Activated T-helper 1 cell treated with anti-CD3 and anti-CD28 coated beads, Interleukin-12 subunit alpha, Interleukin-12 subunit beta, Interleukin-2, Interleukin-4 antibody, amounts not matched to agents 30 ng/mL and 10 ng/mL and 1 ng/mL, durations not matched to agents 14 hours and 24 hours and 36 hours (primary cell): ENCODE measurements at places on chromosomes 13 and 19. TPM values are rescaled to one million over a fixed set of nuclear protein-coding genes. Genes with fewer than 3 reads are reported as not detected.

- no peak for DNase-seq
These were observed 36.7 kb downstream of the CARD8 start for GRCh38 chr19:48218997-48219396.

- DNase-seq: no peak
These were observed 539.0 kb downstream of the PCDH9 start for GRCh38 chr13:66691149-66691548.

GRCh38 chr13:73089213-73089612 lies 30.4 kb downstream of the KLF5 start:
- no peak for DNase-seq

DNA sequence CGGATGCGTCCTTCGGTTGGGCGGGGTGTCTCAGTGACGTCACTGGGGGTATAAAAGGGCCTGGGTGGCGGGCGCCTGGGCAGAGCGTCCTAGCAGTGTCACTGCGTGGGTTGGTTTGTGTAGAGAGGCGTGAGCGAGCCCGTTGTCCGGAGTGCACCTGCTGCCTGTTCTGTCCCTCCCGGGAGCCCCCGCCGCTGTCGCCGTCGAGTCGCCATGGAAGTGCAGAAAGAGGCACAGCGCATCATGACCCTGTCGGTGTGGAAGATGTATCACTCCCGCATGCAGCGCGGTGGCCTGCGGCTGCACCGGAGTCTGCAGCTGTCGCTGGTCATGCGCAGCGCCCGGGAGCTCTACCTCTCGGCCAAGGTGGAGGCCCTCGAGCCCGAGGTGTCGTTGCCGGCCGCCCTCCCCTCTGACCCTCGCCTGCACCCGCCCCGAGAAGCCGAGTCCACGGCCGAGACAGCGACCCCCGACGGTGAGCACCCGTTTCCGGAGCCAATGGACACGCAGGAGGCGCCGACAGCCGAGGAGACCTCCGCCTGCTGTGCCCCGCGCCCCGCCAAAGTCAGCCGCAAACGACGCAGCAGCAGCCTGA lies 2.9 kb downstream of the IER2 start:
- peak; percentile 98 for DNase-seq

GRCh38 chr13:31767175-31767900 lies 28.0 kb downstream of the RXFP2 start:
- no peak for DNase-seq

- no peak for DNase-seq
These were observed 62.3 kb downstream of the KCTD15 start for GRCh38 chr19:33859016-33859415.

- DNase-seq: no peak
These were observed 235.5 kb downstream of the GPC6 start for GRCh38 chr13:93462151-93462550.

DNA sequence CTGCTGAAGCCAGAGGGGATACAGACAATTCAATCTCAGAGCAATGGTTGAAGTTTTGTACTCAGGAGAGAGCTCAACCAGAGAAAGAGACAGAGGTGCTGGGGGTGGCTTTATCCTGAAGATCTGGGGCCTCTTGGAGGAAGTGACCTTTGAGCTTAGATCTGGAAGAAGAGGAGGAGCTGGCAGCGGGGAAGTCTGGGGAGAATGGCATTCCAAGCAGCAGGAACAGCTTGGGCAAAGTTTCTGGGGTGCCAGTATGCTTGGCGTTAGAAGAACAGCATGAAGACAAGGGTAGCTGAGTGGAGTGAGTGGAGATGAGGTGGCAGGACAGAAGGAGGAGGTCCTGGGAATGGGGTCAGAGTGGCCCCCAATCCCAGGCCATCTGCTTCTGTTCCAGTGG lies 11.3 kb downstream of the MAST3 start:
- no peak for DNase-seq

DNA sequence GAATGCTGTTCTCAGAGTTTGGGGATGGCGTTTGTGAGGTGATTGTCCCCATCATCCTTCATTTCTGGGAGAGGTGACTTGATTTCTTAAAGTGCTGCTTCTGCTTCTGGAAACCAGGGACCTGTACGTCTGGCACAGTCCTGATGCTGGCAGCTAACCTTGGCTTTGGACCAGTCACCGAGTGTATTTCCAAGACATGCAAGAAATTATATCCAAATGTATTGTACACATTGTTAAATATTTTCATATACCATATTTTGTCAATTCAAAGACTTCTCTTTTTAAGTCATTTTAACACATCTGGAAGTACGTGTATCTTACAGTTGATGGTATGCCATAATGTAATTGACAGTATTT lies 97.4 kb downstream of the ARHGEF7 start:
- DNase-seq: no peak

GRCh38 chr13:86710013-86710412 lies 910.8 kb upstream of the SLITRK6 start:
- no peak for DNase-seq

DNA sequence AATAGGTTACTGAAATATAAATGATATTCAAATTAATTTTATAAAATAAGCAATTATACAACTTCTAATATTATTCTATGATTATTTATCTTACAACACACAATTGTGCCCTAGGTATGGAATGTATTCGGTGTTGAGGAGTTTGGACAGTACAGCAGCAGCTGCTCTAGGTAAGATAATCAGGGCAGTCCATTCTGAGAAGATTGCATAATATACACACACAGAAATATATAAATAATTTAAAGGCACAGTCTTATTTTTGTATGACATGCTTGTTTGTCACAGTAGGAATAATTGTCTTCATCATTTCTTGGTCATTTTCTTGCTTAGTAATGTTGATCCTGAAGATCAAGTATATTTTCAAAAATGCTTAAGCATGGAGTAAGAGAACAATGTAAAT lies 849.4 kb upstream of the MIR17HG start:
- no peak for DNase-seq

DNA sequence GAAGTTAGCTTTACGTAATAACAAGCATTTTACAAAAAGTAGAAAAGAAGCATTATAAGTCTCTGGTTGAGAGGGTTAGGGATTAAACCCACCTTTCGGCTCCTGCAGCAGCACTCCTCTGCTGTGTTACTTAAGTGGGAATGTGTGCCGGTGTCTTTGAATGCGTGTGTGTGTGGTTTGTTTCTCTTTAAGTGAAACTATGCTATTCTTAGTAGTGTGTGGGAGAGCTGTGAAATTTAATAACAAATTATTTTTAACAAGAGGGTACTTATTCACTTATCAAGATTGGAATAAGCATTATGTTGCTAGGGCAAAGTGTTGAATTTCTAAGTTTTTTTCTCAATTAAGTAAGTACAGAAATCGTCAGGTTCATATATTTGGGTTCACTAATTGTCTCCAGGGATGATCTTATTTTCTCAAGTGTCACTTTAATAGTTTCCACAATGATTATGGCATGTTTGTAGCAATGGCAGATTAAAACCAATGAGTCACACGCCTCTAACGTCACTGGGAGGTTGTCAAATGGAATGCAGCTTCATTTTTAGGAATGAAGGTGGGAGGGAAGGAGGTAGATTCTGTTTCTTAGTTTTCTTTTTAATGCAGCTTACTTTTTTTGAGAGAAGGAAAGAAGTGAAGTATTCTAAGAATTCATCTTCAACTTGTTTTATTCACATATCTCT lies 151.3 kb downstream of the LMO7 start:
- DNase-seq: no peak

Gene SLC39A3
- total RNA-seq: 50.3 and 51.6 TPM in 2 replicates

Gene FCER2
- not detected in 2 replicates for total RNA-seq

Gene PVR
- total RNA-seq: 19.3 and 20.6 TPM in 2 replicates

Gene FPR2
- total RNA-seq: not detected in 2 replicates

Gene DCLK1
- total RNA-seq: not detected in 2 replicates

Gene KCTD15
- 12.5 and 12.6 TPM in 2 replicates for total RNA-seq

Gene PTH2
- not detected in 2 replicates for total RNA-seq
